ENCODE measurements at places on chromosomes 13 and 19.
A peak's percentile ranks its signal among the peaks of the same experiment; 100 is the strongest.

- DNase-seq = peak; percentile 51
These were observed 56.2 kb upstream of the AKAP11 start for GRCh38 chr13:42215578-42216421.

DNA sequence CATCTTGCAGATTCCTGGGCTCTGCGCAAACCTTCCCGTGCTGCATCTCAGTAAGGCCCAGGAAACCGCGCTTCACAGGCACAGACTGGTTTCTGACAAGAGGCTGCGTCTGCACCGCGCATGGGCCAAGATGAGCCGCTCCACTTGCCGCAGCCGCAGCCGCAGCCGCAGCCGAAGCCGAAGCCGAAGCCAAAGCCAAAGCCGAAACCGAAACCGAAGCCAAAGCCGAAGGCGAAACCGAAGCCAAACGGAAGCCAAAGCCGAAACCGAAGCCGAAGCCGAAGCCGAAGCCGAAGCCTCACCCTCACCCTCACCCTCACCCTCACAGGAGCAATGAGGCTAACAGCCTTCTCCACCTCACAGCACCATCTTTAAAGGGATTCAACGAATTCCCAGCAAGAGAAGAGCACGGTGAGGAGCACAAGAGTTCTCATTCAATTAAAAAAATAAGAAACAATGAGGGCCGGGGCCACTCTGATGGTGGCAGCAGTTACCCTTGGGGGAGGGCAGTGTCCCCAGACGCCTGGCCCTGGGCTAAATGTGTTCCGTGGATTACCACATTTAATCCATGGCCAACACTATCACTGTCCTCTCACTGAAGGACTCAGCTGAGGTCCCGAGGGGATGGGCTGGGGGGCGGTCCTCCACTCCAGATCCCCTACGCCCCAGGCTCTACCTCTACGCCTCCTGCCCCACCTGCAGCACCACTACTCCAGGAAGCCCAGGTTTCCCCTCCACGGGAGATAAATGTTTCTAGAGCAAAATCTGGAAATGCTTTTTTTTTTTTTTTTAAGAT lies 29.1 kb downstream of the ZNF787 start:
- peak; percentile 42 for DNase-seq

GRCh38 chr13:94323764-94324758 lies 155.4 kb downstream of the DCT start:
- DNase-seq = no peak

DNA sequence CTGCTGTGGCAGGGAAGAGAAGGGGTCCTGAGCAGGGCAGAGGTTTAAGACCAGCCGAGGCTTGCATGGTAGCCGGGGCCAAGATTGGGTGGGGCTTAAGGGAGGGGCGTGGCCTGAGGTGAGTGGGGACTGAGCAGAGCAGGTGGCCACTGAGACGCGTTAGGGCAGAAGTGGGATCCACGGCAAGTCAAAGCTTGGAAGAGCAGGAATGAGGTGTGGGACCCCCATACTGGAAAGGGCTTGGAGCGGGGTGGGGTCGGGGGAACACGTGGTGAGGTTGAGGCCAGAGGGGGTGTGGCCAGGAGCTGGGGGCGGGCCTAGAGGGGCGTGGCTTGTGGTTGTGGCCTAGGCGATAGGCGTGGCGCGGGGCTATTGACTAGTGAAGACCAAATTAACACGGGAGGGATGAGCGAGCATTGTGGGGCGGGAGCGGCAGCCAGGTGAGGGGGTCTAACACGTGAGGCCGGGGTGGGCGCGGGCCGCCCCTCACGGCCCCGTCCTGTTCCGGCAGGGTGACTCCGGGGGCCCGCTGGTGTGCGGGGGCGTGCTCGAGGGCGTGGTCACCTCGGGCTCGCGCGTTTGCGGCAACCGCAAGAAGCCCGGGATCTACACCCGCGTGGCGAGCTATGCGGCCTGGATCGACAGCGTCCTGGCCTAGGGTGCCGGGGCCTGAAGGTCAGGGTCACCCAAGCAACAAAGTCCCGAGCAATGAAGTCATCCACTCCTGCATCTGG lies 3.3 kb downstream of the CFD start:
- no peak for DNase-seq

GRCh38 chr13:24654741-24655140 lies 25.5 kb upstream of the ATP12A start:
- no peak for DNase-seq

GRCh38 chr13:24124789-24125476 lies 35.6 kb upstream of the SPATA13 start:
- DNase-seq = peak; percentile 11

GRCh38 chr19:1590641-1591397 lies 1.8 kb downstream of the MBD3 start:
- peak; percentile 58 for DNase-seq

DNA sequence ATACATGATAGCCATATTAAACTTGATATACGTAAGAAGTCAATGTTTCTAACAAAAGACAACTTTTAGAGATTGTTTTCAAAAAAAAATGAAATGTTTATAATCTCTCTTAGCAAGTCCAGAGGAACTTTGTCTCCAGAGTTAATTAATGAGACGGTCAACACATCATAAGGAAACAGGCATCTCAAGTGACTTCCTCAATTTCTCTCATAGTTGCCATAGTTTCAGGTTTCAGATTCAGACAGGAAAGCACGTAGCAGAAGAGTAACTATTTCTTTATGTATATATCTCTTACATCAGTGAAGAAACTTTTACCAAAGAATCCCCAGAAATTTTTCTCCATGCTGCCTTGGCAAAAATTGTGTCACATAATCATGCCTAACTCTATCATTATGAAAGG lies 159.6 kb upstream of the ATXN8OS start:
- DNase-seq = no peak

- no peak for DNase-seq
These were observed 539.6 kb upstream of the SLITRK5 start for GRCh38 chr13:87131611-87132010.

DNA sequence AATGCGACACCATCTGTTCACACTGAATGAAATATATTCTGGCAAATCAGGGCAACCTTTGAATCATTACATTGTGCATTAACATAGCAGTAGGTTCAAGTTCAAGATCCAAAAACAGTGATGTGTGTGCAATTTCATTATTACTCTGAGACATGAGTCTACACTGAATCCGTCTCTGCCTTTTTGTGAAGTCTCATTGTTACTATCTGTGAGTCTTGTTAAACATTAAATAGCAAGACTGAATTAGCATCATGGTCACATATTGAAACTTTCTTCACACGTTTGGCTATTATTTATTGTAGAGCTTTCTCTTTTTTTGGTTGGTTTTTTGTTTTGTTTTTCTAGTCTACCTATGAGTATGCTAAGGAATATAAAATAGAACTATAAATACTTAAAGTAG lies 117.1 kb upstream of the SLITRK5 start:
- DNase-seq = no peak

- DNase-seq = peak; percentile 94
These were observed 9.9 kb upstream of the FPR3 start for GRCh38 chr19:51784922-51785690.

DNA sequence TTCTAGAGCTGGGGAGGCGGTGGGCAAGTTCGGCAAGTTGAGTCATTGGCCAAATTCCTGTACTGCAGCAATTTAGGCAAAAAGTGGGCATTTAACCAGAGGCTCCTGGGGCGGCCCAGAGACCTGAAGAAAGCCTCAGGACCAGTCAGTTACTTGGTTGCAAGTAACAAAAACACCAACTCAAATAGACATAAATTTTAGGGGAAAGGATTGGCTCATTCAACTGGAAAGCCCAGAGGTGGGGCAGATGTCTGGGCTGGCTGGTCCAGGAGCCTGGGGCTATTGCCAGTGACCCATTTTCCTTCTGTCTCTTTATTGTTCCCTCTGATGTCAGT lies 97.1 kb downstream of the SIPA1L3 start:
- DNase-seq = no peak

DNA sequence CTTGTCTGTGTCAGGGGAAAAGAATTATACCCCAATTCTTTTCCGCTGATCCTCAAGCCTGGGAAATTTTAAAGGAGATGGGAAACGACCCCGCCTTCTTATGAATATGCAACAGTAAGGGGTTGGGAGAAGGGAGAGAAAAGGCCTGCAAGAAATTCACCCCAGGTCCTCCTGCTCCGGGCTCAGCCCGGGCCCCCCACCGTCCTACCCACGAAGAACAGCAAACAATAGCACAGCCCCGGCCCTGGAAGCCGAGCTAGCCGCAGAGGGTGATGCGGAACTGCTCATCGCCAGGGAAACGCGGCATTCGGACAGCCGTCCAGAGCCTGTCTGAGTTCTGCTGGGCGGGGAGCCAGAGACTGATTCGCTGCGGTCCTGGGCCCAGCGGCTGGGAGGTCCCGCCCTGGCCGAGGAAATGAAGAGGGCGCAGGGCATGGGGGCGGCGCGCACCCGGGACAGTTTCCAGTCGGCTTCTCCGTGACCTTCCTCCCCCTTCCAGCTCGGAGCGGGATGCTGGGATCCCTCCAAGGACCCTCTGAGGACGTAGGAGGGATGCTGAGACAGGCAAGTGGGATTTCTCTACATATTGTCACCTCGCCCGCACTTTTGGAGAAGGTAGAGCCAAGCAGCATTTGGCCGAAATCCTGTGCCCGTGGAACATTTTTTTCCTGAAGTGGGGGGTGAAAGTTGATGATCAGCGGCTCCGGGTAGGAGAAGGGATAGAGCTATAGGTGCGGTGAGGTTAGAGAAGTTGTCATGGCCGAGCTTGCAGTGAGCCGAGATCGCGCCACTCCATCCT lies 82.3 kb upstream of the C1QTNF9B start:
- peak; percentile 71 for DNase-seq

GRCh38 chr13:27789495-27790303 lies 2.6 kb upstream of the GSX1 start:
- DNase-seq = peak; percentile 19

- no peak for DNase-seq
These were observed 710 bp downstream of the SHD start for GRCh38 chr19:4279530-4280422.

GRCh38 chr19:31135841-31136240 lies 213.4 kb downstream of the TSHZ3 start:
- no peak for DNase-seq

DNA sequence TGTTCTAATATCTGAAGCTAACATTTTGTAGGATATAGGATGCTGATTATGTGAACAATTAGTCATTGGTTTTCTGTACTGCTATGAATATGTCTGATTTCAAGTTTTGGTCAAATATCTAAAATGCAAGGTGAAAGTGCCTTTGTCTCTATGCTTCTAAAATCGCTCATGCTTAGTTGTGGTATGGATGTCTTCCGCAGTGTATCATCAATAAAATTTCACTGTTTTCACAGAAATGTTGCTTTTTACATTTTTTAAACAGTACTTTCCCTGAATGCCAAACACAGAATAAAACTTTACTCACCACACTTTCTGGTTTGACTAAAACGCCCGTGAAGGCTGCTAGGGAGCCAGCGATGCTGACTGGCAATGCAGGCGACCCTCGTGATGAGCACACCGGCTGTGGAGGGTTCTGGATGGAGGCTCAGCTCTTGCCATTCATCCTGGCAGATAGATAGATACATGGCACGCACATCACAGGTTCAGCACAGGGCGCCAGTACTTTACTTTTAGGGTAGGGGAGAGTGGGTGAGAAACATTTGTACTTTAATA lies 40.1 kb downstream of the SLC7A9 start:
- no peak for DNase-seq

DNA sequence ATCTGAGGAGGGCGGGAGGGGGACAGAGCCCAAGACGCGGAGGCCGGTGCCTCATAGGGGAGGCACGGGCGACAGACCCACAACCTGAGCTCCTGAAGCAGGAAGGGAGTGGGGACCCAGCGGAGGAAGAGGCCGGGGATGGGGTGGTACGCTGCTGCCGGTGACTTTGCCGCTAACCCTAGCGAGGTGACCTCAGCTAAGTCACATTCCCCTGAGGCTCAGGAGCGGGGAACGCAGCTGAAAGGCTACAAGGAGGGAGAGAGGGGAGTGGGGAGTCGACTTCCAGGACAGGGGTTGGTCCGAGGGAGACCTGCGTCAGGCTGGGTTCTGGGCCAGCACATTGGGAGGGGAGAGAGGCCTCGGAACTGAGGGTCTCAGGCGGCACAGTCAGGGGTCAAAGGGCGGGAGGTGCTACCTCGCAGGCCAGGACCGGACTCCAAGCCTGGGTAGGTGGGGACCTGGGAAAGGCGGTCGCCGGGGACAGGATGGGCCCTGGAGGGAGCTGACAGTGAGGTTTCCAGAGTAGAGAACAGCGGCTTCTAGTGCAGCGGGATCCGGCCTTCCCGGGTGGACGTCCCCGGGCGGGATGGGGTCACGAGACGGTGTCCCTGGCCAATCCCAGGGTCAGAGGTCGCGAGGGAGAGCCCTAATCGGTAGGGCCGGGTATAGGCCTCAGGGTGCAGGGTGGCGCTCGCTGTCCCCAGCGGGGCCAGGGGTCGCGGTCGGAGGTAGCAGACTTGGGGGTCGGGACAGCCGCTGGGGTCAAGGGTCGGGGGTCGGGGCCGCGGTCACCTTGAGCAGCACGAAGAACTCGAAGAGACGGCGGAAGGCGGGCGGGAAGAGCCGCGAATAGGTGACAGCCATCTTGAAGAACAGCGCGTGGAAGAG lies 699 bp downstream of the TMEM259 start:
- peak; percentile 52 for DNase-seq

DNA sequence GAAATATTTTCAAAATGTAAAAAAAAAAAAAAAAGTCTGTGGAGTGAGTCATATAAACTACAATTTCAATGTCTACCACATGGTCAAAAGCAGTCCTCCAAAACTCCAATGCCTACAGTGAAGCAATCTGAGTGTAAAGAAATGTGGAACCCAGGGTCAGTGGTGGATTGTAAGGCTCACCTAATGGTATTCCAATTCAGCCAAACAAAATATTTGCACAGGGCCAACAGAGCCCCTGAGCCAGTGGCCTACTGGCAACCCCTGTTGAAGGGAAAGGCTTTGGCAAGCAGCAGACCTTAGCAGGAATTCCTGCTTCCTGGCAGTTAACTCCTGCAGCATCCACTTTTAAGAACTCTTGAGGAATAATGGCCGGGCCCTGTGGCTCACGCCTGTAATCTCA lies 3.4 kb downstream of the DNMT1 start:
- DNase-seq = peak; percentile 41

- DNase-seq = peak; percentile 86
These were observed 2.9 kb downstream of the WDR83 start for GRCh38 chr19:12669270-12670158.

DNA sequence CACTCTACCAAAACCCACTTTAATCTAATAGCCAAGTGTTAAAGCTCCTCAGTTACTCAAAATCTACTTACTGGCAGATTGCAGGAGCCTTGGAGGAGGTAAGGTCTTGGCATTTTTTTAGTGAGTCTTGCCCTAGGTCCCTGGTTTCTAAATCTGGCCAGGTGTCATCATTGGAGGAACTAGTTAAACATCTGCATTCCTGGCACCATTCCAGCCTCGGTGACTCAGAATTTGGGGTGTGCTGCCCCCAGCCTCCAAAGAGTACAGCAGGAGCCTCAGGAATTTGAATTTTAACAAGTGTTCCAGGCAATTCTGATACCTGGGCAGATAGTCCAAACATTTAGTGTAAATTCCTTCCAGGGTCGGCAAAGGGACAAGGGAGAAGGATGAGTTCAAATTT lies 37.4 kb downstream of the KLF5 start:
- no peak for DNase-seq

DNA sequence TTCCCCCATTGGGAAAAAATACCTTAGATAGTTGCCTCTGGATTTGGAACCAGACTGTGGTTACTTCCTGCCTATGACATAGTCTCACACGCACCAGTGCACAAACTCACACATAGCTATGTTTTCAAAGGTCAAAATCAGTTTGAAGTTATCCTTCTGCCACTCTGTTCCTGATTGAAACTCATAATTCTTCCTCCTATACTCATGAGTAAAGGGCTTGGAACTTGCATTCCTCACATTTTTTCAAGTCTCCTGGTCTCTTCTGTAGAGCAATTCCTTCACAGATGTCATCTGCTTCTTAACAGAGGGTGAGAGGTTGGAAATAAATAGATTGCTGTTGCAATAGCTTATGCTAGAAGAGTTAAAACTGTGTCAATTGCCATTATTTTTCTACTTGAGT lies 18.6 kb upstream of the POSTN start:
- DNase-seq = no peak

Data from NB4 (cell line).